Smooth muscle cell of the umbilical artery (primary cell): ENCODE measurements at places on chromosomes 2 and 18. TPM values are rescaled to one million over a fixed set of nuclear protein-coding genes. Genes with fewer than 3 reads are reported as not detected.

The MARCHF7 gene
- total RNA-seq = 123 and 180 TPM in 2 replicates

The CRYGC gene
- total RNA-seq = not detected in 2 replicates

The RGPD8 gene
- total RNA-seq = 18.4 and 22.1 TPM in 2 replicates

The HDLBP gene
- 1,376 and 1,531 TPM in 2 replicates for total RNA-seq

The BCL11A gene
- 5.9 and 10.0 TPM in 2 replicates for total RNA-seq

The AGXT gene
- total RNA-seq = not detected in 2 replicates

The SPP2 gene
- not detected in 2 replicates for total RNA-seq

The PDE11A gene
- total RNA-seq = 0.30 and 2.2 TPM in 2 replicates

The VWC2L gene
- not detected in 2 replicates for total RNA-seq

The OBSL1 gene
- 43.1 and 51.8 TPM in 2 replicates for total RNA-seq

The COL6A3 gene
- total RNA-seq = 1,689 and 3,192 TPM in 2 replicates
